ENCODE measurements at places on chromosomes 7 and 10.

DNA sequence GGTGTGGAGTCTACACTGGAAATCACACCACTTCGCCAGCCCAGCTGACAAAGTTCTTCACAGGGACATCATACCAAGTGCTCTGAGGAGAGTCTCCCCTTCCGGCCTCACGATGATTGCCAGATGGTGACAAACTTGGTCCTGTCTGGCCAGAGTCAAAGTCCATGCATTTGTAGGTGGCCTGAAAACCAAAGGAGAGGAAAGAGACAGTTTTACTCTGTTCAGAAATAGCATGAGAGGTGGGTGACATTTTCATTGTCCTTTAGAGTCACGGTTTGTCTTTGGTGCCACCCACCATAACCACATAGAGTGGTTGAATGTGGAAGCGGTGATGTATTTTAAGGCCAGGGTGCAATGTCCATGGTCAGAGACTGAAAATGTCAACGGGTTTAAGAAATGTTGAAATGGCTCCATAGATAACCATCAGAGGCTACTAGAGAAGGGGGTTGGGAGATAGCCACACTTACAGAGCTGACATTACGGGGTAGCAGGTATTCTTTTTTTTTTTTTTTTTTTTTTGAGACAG, 33.0 kb downstream of the BTBD16 start:
- DNase-seq, result no peak

DNA sequence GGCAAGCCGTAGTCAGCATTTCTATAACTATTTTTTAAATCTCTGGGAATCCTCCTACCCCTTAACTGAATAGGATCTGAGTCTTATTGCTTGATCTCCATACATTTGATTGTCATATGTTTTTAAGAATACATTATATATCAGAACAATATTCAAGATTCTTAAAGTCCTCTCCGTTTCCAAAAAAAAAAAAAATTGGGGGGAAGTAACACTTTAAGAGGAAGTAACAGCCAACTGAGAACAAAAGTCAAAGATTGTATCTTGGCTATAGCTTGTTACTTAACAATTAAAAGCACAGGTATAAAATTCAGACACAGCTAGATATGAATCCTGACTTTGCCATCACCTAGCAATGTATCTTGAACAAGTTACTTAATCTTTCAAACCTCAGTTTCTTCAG, 169.9 kb upstream of the ADO start:
- no peak for DNase-seq

- DNase-seq, result no peak
Observed at GRCh38 chr7:106765727-106766355, 99.2 kb upstream of the PIK3CG start.

DNA sequence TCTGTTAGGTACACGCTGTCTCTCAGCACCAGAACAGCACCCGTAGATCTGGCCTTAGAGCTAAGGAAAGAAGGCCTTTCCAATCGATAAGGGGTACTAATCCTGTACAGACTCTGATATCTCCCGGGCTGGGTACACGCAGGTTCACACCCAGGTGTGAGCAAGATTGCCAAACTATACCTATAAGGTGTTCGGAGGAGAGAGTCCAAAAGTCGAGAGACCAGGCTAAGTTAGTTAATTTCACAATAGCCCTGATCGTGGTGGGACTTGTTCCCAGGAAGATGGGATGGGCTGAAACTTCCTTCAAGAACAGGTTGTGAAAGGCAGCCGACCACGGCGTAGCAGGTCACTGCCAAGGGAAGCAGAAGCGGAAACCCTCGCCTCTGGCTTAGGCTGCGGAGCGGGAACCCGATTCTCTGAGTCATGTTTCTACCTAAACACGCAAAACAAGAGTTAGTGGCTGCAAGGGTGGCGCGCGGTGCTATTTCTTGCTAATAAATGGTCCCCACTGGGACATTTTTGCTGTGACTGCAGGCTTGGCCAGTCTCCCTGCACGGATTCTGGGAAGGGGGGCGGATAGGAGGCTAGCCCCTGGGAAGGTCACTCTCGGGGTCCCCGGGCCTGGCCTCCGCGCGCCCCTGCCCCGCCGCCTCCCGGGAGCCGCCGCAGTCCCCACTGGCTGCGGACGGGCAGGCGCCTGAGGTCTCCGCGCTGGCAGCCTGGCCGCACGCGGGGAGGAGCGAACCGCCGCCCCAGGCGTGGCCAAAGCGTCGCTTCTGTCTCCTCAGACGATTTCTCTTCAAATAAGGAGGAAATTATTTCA, 75.4 kb upstream of the PDSS1 start:
- DNase-seq, result peak; percentile 11

DNA sequence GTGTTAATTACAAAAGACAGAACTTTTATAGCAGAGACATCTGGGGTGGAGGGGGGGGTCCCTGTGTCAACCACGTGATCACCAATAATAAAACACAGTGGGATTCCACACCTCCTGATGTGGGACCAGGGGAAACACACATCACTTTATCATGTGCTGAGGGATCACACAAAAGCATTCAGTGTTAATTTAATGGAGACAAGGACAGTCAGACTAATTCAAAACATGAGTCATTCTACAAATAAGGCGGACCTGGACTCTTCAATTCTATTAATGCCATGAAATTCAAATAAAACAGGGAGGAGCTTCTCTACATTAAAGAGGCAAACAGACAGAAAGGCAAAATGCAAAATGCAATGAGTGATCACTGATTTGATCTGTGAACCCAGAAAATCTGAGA, 67.3 kb upstream of the PFKP start:
- no peak for DNase-seq

- DNase-seq, result no peak
Observed at GRCh38 chr7:130925136-130925794, 191.3 kb upstream of the KLF14 start.

DNA sequence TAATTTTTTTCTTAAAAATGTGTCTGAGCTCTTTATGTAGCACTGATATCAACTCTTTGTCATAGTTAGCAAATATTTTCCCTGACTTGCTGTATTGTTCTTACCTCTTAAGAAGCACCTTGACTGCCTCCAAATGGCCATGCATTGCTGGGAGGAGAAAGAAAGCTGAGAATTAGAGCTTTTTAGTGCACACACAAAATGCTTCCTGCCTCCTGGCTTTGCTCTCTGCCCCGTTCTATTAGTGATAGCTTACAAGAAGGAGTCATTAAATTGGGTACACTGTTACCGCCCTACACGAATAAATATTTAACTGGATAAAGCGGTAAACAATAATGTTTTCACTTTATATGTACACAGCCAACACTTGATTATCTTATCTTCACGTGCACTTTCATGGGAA, 4.1 kb downstream of the ANKRD16 start:
- DNase-seq, result no peak

DNA sequence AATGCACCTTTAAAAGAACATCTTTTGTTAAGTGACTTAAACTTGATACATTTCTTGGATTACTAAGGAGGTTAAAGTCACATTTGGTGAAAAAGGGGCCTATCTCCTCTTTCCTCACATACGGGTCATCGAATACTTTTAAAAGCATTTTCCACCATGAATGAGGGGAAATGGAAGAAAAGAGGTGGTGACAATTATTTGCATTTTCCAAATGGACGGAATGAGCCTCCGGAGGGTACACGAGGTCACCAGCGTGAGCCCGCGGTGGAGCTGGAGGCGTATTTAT, 1.0 kb upstream of the BMPR1A start:
- no peak for DNase-seq

GRCh38 chr10:11261143-11261542, 243.5 kb downstream of the CELF2 start:
- DNase-seq, result no peak

- no peak for DNase-seq
Observed at GRCh38 chr10:88528806-88529570, 54.1 kb downstream of the RNLS start.

GRCh38 chr10:70504521-70505358, 26.2 kb downstream of the PALD1 start:
- DNase-seq, result peak; percentile 83

- no peak for DNase-seq
Observed at GRCh38 chr10:114519306-114519669, 115.0 kb upstream of the AFAP1L2 start.

- peak; percentile 35 for DNase-seq
Observed at GRCh38 chr7:106050002-106050745, 61.9 kb downstream of the SYPL1 start.

DNA sequence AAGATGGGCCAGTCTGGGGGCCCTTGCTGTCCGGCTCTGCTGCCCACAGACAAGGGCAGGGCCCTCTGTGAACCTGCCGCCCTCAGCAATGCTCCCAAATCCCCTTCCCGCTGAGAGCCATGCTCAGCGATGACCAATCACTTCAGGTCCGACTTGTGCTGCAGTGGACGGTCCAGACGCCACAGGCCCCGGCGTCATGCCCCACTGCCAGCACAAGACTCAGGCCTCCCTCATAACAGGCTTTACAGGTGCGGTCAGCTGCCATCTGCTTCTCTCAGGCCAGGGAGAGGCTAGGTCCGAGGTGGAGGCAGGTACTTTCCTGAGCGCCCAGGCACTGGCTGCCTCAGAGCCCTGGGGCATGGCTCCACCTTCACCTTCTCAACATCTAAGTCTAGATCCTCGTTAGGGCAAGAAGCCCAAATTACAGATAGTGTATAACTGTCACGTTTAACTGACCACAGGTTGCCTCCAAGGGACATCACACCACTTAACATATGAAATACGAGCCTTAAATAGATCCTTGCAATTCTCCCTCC, 393.2 kb downstream of the PTPRN2 start:
- DNase-seq, result no peak

GRCh38 chr10:119313644-119314043, 106.3 kb downstream of the GRK5 start:
- DNase-seq, result no peak

DNA sequence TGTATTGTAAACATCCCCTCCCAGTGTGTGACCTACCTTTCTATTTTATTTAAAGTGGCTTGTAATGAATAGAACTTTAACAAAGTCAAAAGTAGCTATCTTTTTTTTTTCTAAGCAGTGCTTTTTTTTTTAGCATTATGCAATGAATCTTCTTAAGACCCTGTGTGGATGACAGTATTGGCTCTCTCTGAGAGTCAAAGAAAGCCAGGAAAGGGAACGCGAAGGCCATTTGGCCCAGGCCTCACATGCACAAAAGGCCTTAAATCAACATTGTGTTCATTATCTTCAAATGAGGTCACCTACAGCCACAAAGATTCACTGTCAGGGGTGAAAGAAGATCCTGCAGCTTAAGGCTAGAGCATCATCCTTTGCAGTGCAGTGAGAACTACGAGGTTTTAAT, 721.5 kb downstream of the GRID1 start:
- DNase-seq, result no peak

GRCh38 chr7:140581411-140581810, 59.2 kb downstream of the DENND2A start:
- peak; percentile 30 for DNase-seq

DNA sequence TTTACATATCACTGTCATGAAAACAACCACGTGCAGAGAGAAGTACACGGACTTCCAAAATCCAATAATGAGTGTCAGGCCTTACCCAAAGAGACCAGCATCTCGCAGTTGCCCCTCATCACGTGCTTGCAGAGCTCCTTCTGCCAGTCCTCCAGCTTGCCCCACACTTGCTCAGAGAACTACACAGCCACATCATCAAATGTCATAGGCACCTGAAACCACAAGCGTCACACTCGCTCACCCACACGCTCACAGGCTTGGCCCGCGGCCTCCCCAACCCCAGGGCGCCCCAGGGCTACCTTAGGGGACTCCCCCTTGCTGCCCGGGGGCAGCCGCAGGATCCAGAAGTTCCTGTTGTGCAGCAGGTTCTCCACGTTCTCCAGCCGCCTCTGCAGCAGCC, 123.4 kb upstream of the ZNF746 start:
- no peak for DNase-seq

DNA sequence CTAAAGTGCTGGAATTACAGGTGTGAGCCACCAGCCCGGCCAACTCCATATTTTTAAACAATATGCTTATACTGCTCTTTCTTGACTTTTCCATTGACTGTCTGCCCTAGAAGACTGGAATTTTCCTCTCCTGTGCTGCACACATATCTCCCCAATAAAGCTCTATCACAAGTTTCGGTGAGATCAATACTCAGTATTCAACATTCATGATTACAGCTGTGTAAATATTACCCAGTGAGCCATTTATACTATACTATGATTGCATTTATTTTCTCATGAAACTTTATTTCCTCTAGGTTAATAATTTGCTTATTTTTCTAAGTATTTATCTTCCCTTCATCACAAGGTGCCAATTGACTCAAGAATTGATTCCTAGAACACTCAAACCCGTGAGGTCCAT, 48.5 kb upstream of the GRID1 start:
- no peak for DNase-seq

DNA sequence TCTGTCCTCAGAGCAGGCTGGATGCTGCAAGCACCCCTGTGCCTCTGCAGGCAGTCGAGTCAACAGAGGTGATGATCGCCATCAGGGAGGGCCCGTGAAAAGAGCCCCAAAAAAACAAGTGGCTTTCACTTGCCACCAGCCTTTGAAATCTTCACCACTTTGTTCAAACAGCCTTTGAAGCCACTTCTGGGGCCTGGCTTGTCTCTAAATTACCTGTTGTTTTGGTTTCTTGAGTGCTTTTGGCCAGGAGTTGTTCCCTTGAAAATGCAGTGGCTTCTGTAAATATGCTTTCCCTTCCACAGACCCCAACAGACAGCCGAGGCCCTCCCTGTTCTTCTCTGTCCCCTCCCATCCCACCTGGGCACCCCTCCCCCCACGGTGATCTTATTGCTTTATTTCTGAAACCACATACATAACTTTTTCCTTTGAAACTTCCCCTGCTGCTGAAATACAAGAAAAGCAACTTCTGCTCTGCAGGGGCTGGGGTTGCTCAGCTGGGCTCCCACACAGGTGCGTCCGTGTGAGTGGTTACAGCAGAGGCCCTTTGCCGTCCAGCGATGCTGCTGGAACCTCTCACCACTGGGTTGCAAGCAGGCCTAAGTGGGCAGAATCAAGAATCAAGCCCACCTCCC, 283.8 kb upstream of the SHH start:
- peak; percentile 27 for DNase-seq

- DNase-seq, result no peak
Observed at GRCh38 chr7:13091974-13092707, 404.7 kb downstream of the ARL4A start.

GRCh38 chr7:71817916-71818315, 594.2 kb downstream of the CALN1 start:
- DNase-seq, result no peak

DNA sequence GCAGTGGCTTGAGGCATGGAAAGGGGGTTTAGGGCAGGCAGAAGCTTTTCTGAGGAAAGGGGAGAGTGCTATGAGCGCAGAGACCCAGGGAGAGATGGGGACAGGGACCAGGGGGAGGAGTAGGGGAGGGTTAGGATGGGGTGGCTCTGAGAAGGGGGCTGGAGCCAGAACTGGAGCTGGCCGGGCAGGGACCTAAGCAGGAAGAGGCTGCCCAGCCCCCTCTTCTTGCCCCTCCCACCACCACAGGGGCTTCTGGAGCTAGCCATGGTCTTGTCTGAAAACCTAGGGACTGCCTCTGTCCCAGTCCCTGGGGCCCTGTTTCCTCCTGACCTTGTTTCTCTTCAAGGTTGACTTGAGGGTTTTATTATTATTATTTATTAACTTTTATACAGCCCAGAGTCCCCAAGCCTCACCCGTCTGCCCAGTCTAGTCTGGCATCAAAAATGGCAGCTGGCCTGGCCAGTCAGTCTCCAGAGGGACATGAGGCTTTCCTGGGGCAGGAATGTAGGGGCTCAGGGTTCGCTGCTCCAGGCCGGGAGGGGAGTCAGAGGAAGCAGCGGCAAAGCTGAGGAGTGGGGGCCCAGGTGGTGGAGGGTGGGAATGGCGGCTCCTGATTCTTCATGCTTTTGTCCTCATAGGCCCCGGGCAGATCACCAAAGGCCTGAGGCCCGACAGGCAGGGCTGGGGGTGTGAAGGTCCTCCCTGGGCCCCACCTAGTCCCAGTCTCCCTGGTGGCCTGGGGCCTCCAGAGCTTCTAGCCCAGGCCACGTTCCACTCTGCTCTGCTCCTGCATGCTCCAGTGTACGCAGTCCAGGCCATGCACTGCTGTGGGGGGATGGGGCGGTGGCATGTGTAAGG, 5.7 kb downstream of the TRIM8 start:
- no peak for DNase-seq
